ENCODE measurements at places on chromosomes 11 and 22.
A peak's percentile ranks its signal among the peaks of the same experiment; 100 is the strongest.

GRCh38 chr11:64364911-64365310 is 5.9 kb downstream of the RPS6KA4 start:
- no peaks in the 10 kb centered on the region for H3K27me3 ChIP-seq
- H3K36me3 ChIP-seq: peaks cover 3% of the 10 kb centered on the region
- no peak overlapping the region for H3K4me3 ChIP-seq
- no peak overlapping the region for H3K27ac ChIP-seq
- no peaks in the 10 kb centered on the region for H3K4me1 ChIP-seq

DNA sequence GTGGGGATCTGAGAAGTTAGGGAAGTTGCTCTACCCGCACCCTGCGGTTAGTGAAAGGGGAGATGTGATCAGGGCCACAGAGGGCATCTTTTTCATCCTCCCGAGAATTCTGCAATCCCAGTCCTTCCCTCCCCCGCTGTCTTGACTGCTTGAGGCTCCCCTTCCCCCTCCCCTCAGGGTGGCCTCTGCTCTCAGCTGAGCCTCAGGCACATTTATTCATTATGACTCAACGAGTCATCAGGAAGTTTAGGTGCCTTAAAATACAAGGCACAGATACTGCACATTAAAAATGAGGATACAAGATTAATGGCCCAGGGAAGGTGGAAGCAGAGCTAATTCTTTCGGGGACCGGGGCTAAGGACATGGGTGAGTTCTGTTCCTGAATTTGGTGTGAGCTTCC is 104.0 kb downstream of the CACNA1I start:
- H3K4me3 ChIP-seq: no peak overlapping the region
- no peak for DNase-seq
- H3K27ac ChIP-seq: no peak overlapping the region
- H3K36me3 ChIP-seq: no peaks in the 10 kb centered on the region

- DNase-seq: no peak
- H3K4me3 ChIP-seq: no peak overlapping the region
- no peak overlapping the region for H3K27ac ChIP-seq
- H3K27me3 ChIP-seq: no peaks in the 10 kb centered on the region
These were observed 27.7 kb downstream of the SLC36A4 start for GRCh38 chr11:93169950-93170561.

- peak; percentile 47 for DNase-seq
- no peak overlapping the region for H3K27ac ChIP-seq
- H3K36me3 ChIP-seq: no peaks in the 10 kb centered on the region
- H3K27me3 ChIP-seq: no peaks in the 10 kb centered on the region
These were observed 33.8 kb downstream of the OR2AG2 start for GRCh38 chr11:6737872-6738466.

DNA sequence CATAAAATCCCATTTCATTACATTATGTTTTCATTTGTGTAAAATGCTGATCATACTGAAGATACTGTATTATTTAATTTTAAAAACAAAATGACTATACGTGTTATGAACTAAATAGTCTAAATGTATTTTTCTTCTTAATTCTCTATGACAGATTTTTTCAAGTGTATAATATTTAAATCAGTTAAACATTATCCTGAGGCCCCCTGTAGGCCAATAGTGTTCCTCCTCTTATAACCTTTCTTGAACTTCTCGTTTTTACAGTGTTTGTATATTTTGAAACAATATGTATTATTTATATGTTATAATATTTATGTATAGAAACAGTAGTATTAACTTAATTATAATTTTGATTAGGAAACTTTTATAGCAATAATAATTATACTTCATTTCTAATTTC is 151.1 kb upstream of the CHORDC1 start:
- H3K4me1 ChIP-seq: no peaks in the 10 kb centered on the region
- H3K36me3 ChIP-seq: no peaks in the 10 kb centered on the region

DNA sequence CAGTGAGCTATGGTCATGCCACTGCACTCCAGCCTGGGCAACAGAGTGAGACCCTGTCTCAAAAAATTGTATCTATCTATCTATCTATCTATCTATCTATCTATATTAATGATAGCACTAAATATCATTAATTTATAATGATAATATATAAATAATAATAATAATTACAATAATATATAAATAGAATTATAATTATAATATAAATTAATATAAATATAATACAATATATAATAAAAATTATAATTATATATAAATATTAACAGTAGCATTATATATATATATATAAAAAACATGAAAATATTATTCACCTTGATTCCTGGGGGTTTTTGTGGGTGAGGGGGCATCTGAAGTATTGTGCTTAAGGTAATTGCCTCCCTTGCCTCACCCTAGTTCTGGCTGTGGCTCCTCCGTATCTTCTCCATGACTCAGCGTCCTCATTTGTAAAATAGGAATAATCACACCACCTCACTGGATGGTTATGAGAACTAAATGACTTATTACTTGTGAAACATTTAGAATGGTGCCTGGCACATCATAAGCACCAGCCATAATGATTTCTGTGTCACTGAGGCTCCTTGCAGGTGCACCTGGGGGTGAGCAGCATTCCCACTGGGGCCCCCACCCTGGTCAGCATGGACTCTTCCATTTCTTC is 18.8 kb downstream of the RASD2 start:
- H3K4me3 ChIP-seq: no peak overlapping the region
- H3K27ac ChIP-seq: no peak overlapping the region
- DNase-seq: no peak
- no peaks in the 10 kb centered on the region for H3K27me3 ChIP-seq
- peaks cover 6% of the 10 kb centered on the region for H3K4me1 ChIP-seq

GRCh38 chr11:17260020-17260419 is 16.5 kb upstream of the NUCB2 start:
- H3K27ac ChIP-seq: no peak overlapping the region
- no peaks in the 10 kb centered on the region for H3K4me1 ChIP-seq
- no peaks in the 10 kb centered on the region for H3K36me3 ChIP-seq
- H3K4me3 ChIP-seq: no peak overlapping the region

GRCh38 chr11:128894685-128895084 is 3.5 kb downstream of the KCNJ5 start:
- no peak overlapping the region for H3K4me3 ChIP-seq
- no peak overlapping the region for H3K27ac ChIP-seq
- DNase-seq: no peak

DNA sequence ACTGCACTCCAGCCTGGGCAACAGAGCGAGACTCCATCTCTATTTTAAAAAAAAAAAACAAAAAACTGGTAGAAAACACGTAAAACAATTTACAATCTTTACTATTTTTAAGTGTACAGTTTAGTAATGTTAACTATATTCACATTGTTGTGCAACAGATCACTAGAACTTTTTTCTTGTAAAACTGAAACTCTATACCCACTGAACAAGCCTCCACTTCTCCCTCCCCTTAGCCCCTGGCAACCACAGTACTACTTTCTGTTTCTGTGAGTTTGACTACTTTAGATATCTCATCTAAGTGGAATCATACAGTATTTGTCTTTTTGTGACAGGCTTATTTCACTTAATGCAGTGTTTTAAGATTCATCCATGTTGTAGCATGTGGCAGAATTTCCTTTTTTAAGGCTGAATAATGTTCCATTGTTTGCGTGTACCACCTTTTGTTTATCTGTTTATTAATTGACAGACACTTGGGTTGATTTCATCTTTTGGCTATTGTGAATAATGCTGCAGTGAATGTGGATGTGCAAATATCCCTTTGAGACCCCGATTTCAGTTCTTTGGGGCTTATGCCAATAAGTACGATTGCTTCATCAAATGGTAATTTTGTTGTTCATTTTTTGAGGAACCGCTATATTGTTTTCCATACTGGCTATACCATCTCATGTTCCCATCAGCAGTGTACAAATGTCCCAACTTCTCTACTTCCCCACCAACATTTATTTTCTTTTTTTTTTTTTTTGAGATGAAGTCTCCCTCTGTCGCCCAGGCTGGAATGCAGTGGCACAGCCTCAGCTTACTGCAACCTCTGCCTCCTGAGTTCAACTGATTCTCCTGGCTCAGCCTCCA is 11.0 kb downstream of the DDB2 start:
- peaks cover 19% of the 10 kb centered on the region for H3K36me3 ChIP-seq
- DNase-seq: no peak
- H3K27ac ChIP-seq: no peak overlapping the region
- no peaks in the 10 kb centered on the region for H3K4me1 ChIP-seq
- no peak overlapping the region for H3K4me3 ChIP-seq

- no peaks in the 10 kb centered on the region for H3K36me3 ChIP-seq
- no peak for DNase-seq
- H3K4me1 ChIP-seq: no peaks in the 10 kb centered on the region
- no peaks in the 10 kb centered on the region for H3K27me3 ChIP-seq
- no peak overlapping the region for H3K4me3 ChIP-seq
- no peak overlapping the region for H3K27ac ChIP-seq
These were observed 38.5 kb upstream of the CTSC start for GRCh38 chr11:88375927-88376470.

GRCh38 chr11:128519338-128519737 is 68.0 kb downstream of the ETS1 start:
- no peaks in the 10 kb centered on the region for H3K36me3 ChIP-seq
- no peak overlapping the region for H3K27ac ChIP-seq
- H3K27me3 ChIP-seq: no peaks in the 10 kb centered on the region
- H3K4me1 ChIP-seq: no peaks in the 10 kb centered on the region

GRCh38 chr11:1810761-1811160 is 24.0 kb upstream of the SYT8 start:
- no peak overlapping the region for H3K27ac ChIP-seq
- H3K27me3 ChIP-seq: no peaks in the 10 kb centered on the region
- H3K4me1 ChIP-seq: no peaks in the 10 kb centered on the region
- no peak for DNase-seq
- no peak overlapping the region for H3K4me3 ChIP-seq
- H3K36me3 ChIP-seq: no peaks in the 10 kb centered on the region

DNA sequence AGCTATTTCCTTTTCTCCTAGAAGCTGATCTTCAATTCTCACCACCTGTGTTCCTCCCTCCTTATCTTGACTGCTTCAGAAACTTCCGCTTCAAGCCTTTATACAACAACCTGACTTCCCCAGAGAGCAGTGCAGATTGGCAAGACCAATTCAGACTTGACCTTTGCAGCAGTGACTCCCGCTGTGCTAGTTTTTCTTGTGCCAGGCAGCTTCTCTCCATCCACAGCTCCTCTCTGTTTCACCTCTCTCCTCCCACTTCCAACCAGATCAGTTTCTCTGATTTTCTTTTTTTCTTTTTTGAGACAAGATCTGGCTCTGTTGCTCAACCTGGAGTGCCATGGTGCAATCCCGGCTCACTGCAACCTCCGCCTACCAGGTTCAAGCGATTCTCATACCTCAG is 74.3 kb downstream of the GRAMD1B start:
- no peaks in the 10 kb centered on the region for H3K27me3 ChIP-seq
- peaks cover 8% of the 10 kb centered on the region for H3K4me1 ChIP-seq
- H3K27ac ChIP-seq: no peak overlapping the region
- DNase-seq: no peak
- H3K4me3 ChIP-seq: no peak overlapping the region

DNA sequence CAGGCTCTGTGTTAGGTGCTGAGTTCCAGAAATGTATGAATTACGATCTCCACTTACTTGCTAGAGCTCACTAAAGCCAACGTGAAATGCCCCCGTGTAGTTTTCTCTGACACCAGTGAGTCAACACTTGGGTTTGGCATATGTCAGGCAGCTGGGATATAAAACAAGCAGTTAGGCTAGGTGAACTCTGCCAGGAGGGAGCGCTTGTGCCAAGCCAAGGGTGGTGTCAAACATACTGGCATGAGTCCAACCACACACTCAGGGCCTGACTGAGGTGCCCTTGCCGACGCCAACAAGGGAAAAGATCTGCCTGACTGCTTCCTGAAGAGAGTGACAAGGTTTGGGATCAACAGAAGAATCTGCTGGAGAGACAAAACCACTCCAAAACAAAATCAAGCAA is 167.8 kb upstream of the NARS2 start:
- no peak overlapping the region for H3K4me3 ChIP-seq
- DNase-seq: no peak
- H3K27ac ChIP-seq: no peak overlapping the region
- no peaks in the 10 kb centered on the region for H3K36me3 ChIP-seq
- H3K27me3 ChIP-seq: no peaks in the 10 kb centered on the region
- no peaks in the 10 kb centered on the region for H3K4me1 ChIP-seq

DNA sequence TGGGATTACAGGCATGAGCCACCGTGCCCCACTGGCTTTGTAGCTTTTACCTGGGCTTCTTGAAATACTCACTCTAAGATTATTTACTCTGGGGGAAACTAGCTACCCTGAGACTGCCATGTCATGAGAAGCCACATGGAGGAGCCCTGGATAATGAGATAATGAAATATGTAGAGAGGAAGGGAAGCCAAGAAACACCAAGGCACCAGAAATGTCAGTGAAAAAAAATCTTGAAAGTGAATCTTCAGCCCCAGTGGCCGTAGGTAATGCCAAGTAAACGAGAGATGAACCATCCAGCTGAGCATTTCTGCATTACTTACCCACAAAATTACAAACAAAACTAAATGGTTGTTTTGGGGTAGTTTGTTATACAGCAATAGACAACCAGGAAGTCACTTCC is 125.6 kb downstream of the APIP start:
- H3K4me3 ChIP-seq: no peak overlapping the region
- no peaks in the 10 kb centered on the region for H3K4me1 ChIP-seq
- DNase-seq: no peak
- H3K27ac ChIP-seq: no peak overlapping the region

DNA sequence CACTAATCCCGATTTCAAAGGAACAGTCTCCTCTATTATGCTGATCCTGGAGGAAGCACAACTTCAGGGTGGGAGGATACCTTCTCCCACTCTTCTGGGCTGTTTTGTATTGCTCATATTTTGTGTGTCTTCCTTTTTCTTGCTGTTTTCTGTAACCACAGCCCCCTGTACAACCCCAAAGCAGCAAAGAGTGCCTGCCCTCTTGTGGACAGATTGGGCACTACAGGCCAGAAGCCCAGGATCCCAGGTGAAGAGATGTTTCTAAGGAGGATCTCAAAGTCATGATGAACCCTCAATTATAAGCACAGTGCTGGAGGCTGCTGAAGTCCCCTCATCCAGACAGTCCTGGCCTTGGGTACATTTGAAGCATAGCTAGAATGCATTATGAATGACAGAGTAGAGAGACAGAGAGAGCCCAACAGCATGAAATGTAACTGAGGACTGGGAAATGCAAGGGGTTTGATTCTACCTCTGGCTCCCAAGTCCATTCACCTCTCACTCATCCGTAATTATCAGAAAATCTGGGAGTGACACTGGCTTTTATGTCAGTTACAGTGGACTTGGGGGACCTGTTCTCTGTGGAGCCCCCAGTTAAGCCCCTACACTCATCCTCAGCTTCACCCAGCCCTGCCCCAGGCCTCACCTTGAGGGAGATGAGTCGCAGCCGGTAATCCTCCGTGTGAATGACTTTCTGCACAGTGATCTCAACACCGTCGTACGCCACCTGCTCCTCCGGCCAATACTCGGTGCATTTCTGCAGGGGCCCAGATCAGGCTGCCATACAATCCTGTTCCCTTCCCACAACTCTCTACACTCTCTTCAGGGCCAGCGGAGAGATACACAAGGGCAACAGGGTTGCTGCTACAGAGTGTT is 6.2 kb upstream of the IGSF22 start:
- peaks cover 9% of the 10 kb centered on the region for H3K4me1 ChIP-seq
- H3K27ac ChIP-seq: no peak overlapping the region
- H3K4me3 ChIP-seq: no peak overlapping the region

Measured in H1 (cell line).